ENCODE measurements at places on chromosomes 12 and 14. TPM values are rescaled to one million over a fixed set of nuclear protein-coding genes. Genes with fewer than 3 reads are reported as not detected.

- DNase-seq, result no peak
Observed at GRCh38 chr14:75060420-75060819, 3.4 kb downstream of the ACYP1 start.

DNA sequence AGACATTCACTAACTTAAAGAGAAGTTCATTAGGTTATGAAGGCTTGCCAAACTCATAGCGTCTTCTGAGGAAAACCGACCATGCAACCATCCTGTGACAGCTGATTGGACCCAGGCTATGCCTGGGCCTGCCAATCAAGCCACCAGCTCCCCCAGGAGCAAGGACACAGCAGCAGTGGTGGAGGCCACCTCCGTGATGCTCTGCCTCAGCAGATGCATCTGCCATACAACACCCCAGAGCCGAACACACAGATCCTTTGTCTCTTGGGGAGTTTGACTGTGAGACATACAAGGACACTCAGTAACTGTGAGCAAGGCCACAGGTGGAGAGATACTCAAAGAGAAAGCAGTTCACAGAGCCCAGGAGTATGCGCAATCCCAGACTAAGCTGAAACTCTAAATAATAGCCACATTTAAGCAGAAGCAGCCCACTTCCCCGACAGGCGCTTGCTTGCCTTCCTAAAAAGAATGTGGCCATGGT, 10.0 kb upstream of the CNIH1 start:
- no peak for DNase-seq

GRCh38 chr12:57823131-57823907, 4.8 kb upstream of the AVIL start:
- no peak for DNase-seq

Gene PAX9
- total RNA-seq, result not detected

GRCh38 chr12:14257734-14258574, 107.5 kb upstream of the ATF7IP start:
- peak; percentile 98 for DNase-seq

Gene MAX
- 80.8 TPM for total RNA-seq

GRCh38 chr12:67650388-67651131, 2.0 kb downstream of the DYRK2 start:
- DNase-seq, result peak; percentile 81

DNA sequence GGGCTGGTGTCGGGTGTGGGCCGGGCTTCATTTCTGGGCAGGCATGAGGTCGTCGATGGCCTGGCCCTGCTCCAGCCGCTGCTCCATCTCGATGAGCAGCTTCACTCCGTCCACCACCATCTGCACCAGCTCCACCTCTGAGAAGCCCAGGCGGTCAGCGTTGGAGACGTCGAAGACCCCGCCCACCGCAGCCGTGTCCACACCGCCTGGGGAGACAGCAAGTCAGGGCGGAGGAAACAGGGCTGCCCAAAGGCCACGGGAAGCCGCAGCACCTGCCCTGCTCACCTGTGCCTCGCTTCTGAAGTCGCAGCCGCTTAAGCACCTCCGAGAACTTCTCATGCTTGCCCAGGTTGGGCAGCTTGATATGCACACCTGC, 2.8 kb downstream of the CKB start:
- DNase-seq, result no peak

Gene KRT5
- not detected for total RNA-seq

- peak; percentile 51 for DNase-seq
Observed at GRCh38 chr12:507391-507796, 47.7 kb downstream of the B4GALNT3 start.

DNA sequence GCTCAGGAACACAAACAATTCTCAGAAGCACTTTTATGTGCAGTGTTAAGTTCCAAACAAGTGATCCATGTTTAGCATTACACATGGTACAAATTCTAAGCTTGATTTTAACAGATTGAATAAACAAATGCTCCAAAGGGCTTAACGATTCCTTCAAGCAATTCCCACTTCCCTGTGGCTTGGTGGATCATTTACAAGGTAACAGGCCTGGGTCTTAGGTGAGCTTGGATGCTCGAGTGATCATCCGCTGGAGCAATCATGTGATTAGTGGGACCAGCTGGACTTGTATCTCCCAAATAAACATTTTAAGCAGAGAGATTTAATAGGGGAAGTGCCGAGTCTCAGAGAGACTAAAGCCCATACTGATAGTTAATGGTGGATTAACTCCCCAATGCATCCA, 70.7 kb downstream of the CALM1 start:
- no peak for DNase-seq

Gene IL31
- total RNA-seq, result not detected

GRCh38 chr12:32305163-32305562, 94.2 kb upstream of the FGD4 start:
- DNase-seq, result no peak

GRCh38 chr14:28143316-28143715, 623.3 kb upstream of the FOXG1 start:
- DNase-seq, result no peak

- no peak for DNase-seq
Observed at GRCh38 chr12:89433634-89434033, 81.3 kb upstream of the DUSP6 start.

DNA sequence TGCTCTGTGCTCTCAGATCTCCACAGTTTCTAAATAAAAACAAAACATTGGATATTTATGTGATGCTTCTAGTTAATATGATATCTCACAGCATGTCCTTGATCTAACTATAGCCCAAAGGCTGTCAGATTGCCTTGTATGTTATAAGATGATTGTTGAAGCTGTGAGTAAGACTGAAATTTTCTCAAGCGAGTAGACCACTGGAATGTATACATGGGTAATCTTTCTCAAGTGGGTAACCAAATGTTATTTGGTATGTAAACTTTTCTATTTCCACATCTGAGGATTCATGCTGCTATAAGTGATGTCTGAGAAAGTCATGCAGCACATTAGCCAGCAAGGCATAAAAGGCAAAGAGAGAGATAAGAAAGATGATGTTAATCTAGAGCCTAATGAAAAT, 886.7 kb downstream of the NRXN3 start:
- no peak for DNase-seq

GRCh38 chr12:43407816-43408645, 144.0 kb downstream of the ADAMTS20 start:
- DNase-seq, result no peak

Gene TMEM229B
- 1.6 TPM for total RNA-seq

DNA sequence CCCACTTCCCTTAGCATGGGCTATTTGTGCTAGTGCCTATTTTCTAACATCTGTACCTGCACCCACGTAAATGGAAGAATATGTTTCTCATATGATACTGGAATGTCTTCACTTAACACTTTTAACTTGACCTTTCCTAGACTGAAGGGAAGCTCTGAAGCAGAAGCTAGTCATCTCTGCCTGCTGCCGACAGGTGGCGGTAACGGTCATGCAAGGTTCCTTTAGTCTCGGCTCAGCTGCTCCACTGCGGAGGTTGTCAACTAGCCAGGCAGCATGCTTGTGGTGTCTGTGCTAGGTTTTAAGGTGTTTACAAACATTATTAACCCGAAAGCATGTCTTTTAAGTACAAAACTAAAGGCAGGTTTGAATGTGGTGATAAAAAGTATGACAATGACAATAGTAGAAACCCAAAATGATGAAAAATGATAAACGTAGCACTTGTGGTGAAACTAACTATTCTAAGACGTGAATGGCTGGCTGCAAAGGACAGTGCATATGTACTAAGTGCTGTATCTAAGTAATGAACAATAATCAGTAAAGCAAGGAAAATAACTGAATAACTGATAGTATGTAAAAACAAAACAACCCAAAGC, 117.2 kb downstream of the GRIN2B start:
- DNase-seq, result peak; percentile 83

- DNase-seq, result no peak
Observed at GRCh38 chr14:21987937-21988336, 314.3 kb upstream of the OR4E1 start.

Gene ANO4
- 0.30 TPM for total RNA-seq

DNA sequence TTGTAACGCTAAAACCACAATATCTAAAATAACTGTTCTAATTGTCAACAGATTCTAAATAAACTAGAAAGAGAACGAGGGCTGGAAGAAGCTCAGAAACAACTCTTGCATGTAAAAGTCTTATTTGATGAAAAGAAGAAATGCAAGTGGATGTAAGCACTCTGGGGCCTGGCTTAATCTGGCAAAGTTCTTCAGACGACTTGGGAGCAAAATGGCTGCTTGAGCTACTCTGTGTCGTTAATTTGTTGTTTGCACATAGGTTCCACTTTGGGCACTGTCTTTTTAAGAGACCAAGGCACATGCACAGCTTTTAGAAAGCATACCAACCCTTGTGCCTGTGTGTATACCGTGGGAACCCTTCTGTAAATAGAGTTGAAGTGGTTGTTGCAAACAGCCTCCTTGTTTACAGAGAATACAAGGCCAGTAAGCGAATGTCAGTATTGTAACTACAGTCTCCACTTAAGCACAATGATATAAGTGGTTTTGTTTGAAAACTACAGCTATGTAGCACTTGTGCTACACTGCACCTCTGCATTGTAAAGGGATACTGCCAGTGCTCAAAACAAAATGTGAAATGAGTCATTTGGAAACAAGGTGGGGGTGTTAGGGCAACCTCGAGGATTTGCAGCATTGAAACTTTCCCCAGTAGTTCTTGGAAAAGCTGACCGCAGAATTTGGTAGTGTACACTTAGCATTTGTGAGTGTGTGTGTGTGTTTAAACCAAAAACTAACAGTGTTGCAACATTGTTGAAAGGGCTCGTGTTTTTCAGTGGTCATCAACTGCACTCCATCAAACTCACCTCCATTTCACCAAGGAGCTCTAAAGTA, 154.3 kb downstream of the CEP83 start:
- no peak for DNase-seq

Gene COX8C
- 0.67 TPM for total RNA-seq

GRCh38 chr14:60647081-60647836, 2.0 kb downstream of the SIX1 start:
- no peak for DNase-seq

Gene PTPRR
- total RNA-seq, result 0.65 TPM

Gene RFLNA
- total RNA-seq, result not detected

GRCh38 chr14:64244279-64244678, 49.9 kb downstream of the ESR2 start:
- DNase-seq, result no peak

DNA sequence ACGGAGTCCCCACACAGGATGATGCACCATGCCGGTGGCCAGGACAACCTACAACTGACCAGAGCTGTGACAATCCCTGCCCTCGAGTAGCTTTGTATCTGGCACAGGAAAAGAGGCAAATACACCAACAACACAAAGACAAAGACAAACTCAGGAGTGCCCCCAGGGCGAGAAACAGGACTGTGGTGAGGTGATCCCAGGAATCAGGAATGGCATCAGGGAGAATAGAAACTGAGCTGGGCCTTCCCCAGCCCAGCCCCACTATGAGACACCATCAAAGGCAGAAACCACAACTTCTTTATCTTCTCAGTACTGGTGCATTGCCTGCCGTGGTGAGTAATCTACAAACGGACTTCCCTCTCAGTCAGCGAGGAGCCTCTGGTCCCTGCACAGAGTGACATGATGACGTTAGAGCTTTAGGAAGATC, 157.7 kb downstream of the TTC7B start:
- DNase-seq, result no peak

Gene CCDC184
- total RNA-seq, result 0.67 TPM

DNA sequence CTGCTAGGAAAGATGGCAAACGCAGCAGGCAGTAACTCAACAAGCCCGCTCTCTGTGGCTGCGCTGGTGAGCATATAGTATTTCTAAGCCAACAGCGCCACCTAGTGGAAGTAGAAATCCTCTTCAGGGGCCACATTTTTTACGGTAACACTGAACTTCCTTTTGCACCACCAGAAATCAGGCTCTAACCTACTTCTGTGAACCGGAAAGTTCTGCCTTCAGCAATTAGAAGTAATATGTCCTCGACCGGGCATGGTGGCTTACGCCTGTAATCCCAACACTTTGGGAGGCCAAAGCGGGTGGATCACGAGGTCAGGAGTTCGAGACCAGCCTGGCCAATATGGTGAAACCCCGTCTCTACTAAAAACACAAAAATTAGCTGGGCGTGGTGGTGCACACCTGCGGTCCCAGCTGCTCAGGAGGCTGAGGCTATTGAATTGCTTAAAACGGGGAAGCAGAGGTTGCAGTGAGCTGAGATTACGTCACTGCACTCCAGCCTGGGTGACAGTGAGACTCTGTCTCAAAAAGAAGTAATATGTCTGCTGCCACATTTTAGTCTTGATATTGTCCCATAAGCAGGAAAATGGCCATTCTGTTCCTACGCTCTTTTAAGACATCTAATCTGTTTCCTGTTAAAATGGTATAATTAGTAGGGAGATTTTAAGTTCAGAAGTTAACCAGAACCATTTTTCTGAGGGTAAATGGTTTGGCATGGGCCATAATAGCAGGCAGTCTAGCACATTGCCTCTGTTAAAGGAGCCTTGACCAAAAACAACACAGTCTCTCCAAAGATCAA, 26.8 kb downstream of the APOBEC1 start:
- no peak for DNase-seq

DNA sequence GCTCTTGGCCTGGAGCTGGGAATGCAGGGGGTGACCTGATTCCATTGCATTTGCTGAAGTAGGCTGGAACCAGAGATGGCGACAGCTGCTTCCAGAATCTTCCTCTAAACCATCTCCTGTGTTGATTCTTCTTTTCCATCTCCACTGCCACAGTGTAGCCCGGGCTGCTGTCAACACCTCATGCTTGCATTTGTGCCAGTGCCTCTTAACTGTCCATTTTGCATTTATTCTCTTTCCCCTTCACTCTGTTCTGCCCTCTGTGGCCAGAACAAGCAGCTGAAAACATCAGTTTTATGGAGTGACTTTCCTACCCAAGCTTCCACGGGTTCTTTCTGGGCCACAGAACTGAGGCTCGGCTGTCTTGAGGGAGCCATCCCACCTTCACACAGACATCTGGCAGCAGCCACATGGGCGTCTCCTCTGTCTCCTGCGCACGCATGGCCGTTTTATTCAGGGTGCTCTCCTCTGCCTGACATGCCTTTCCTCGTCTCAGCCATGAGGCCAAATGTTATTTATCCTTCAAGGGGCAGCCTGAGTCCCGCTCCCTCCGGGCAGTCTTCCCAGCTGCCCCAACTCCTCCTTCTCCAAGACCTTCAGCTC, 51.7 kb downstream of the SMOC1 start:
- DNase-seq, result no peak

DNA sequence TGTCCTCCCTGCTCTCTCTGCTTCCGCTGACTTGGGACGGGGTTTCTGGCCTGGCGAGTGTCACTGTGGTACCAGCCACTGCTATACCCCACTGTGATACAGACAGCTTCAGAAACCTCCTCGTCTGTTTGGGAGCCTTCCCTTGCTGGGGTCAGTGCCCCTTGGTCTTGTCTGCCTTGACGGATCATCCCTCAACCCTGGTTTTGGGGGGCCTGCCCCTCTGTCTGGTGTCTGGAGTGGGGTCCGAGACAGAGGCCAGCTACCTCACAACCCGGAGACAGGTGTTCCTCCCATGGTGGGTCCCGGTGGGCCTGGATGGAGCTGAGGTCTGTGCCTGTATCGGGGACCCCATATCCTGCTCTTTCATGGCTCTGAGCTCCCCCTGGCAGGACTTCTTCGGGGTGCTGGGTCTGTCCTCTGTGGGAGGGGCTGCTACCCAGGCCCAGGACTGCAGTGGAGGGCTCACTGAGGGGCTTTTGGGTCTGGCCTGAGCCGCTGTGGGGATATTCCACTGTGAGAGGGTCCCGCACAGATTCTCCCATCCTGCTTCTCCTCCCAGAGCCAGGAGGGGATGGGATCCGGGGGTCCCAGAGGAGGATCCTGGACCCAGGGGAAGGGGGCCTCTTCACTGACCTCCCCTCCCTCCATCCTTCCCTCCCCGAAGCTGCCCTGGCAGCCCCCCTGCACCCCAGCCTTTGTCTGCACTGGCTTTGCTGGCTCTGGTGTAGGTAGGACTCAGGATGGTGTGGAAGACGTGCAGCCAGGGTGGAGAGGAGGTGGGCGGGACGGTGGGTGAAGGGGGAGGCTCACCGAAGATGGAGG, 365.5 kb downstream of the TMEM121 start:
- DNase-seq, result peak; percentile 71
